ENCODE measurements at places on chromosomes 6 and 20.

DNA sequence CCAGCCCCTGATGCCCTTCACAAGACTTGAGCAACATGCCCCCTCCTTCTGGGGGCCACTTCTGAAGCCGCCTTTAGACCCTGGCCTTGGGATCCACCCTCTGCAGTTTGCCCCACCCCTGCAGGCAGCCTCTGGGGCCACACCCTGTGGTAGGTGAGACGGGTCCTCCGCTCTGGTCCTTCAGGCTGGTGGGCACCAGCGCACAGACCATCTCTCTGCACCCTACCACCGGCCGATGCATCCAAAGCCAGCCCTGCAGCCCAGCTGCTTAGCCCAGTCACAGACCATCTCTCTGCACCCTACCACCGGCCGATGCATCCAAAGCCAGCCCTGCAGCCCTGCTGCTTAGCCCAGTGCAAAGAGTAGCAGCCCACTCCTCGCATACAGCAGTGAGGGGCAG is 159.3 kb upstream of the ECI2 start:
- DNase-seq = no peak

DNA sequence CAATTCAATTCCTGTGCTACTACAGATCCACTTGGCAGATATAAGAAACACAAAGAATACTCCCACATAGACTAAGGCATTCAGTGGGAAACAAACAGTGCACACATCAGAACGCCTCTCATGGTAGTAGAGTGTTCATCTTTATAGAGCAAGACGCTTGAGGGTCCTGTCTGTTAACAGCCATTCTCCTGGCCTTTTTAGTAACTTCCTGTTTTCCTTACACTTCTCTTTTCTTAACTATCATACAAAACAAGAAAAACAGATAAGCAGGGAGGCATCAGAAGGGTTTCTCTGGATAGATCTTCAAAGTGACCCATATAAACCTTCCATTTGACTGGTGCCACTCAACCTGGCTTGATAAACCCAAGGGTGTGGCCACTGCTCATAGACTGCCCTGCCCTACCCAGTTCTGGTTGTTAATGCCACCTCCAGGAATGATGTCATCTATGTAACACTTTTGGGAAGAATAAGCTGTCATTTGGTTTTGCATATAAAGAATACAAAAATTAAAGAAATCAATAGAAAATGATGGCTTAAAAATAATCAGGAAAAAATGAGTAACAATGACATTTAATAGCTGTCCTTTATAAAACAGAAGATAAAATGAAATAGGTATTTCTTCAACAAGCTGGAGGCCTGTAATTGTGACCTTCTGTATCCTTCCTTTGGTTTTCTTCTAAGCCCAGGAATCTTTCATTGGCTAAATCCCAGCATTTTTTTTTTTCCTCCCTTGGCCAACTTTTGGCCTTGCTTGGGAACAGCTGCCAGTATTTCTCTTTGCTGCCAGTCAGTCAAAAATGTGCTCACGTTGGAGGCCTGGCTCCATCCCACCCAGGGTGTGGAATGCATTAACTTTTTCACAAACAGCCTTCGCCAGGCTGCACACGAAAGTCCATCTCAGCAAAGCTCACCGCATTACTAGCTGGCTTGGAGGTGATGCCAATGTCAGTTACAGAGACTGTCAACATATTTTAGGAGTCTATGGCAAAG is 103.5 kb downstream of the GJA10 start:
- no peak for DNase-seq

- DNase-seq = no peak
Observed at GRCh38 chr6:169861431-169862042, 110.1 kb downstream of the ERMARD start.

DNA sequence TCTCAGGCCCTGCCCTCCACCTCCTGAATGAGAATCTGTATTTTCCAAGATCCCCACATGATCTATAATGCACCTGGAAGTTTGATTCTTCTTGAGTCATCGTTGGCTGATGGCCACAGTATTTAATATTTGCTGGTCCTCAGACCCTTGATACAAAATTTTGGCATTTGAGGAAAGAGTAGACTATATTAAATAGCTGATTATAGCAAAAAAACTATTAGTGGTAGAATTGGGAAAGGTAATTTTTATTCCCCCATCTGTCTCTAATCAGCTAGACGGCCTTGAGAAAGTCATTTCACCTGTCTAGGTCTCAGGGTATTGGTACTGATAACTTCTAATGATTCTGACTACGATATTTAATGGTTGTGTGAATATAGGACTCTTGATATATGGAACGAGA is 176.8 kb downstream of the BMP2 start:
- DNase-seq = no peak

GRCh38 chr20:49519777-49520359 is 37.4 kb upstream of the KCNB1 start:
- no peak for DNase-seq

DNA sequence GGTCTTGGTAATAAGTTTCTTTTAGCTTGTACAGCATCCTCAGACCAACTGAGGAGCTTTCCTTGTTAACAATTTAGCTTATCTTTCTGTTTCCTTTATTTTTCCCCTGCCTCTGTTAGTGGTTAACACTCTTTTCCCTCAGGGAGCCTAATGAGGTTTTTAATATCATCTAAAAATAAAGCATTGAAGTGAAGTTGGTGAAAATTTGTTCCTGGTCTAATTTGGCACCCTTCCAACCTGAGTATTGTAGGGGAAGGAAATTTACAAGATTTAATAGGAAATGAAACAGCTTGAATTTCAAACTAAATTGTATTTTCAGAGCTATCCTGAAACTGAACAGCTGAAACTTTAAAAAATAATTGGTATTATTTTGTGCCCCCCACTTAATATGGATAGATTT is 28.1 kb upstream of the VAPB start:
- DNase-seq = no peak

DNA sequence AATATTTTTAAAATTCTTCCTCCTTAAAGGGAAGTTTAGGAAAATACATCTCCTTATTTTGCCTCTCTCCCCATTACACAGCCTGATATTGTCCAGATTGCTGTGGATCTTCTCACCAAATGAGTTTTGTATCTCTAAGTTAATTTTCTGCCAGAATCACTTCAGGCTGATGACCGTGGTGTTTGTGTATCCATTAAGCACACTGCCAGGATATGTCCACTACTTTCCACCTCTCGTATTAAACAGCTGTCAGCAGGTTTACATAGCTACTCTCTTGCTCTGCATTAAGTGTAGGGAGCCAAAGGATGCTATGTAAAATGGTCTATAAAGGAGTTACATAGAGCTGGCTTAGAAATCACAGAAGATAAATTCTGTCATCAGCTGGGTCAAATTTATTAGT is 201.1 kb downstream of the ZFAND3 start:
- DNase-seq = no peak

GRCh38 chr6:56370127-56370540 is 122.8 kb upstream of the COL21A1 start:
- DNase-seq = no peak

DNA sequence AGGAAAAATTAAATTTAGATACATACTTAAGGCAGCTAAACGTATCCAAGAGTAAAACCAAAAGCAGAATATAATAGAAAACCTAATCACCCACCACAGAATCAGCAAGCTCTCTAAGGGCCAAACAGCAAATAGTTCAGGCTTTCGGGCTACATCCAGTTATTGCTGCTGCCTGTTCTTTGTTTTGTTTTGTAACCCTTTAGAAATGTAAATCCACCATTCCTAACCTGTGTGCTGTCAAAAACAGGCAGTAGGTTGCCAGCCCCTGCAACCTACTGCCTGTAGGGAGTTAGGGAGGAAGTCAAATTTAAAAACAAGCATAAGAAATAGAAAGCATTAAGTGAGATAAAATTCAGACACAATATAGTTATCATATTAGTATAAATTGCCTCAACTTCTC is 225.9 kb downstream of the PTPRT start:
- no peak for DNase-seq

DNA sequence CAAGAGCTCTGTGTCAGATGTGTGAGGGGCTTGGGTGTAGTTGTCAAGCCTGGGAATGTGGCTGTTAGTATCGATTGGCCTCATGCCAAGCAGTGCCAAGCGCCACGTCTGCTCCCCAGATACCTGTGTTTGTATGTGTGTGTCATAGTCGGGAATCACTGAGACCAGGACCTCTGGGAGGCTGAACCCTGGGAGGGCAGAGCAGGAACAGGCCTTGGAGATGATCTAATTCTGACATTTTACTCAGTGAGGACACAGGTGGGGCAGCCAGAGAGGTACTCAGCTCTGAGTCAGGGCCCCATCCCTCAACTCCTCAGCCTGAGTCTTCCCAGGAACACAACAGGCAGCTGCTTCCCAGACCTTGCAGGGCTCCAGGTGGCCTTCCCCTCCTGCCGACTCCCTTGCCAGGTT is 51.2 kb upstream of the FANCE start:
- DNase-seq = no peak

DNA sequence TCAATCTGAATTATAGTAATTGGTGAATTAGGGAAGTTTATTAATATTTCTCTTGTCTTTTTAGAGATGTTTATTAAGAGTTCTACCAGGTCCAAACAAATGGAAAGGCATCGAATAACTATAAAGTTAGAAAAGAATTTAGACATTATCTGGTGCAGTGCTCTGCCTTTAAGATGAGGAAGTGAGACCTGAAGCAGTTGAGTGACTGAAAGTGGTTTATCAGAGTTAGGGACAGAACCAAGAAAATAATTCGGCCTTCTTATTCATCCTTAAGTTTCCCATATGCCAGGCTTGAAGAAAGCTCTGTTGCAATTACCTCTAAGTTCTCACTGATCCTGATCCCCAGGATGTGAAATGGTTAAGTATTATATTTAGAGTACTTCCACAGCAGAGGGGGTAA is 94.2 kb upstream of the FLRT3 start:
- DNase-seq = no peak

DNA sequence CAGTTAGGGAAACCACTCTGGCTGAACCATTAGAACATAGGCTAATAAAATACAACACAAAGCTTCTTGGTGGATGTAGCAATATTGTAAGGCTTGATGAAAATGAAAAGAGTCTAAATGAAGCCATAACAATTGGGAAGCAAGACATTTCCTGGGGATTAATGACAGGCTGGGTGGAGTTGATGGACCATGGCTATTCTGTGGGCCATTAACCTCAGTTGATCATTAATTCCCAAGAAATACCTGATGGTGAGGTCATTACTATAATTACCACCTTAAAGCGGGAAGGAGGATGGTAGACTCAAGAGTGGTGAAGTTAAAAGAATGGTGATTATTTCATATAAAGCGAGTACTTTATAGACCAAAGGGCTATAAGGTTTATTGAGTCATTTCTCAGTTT is 455.8 kb upstream of the MAP3K7 start:
- no peak for DNase-seq

DNA sequence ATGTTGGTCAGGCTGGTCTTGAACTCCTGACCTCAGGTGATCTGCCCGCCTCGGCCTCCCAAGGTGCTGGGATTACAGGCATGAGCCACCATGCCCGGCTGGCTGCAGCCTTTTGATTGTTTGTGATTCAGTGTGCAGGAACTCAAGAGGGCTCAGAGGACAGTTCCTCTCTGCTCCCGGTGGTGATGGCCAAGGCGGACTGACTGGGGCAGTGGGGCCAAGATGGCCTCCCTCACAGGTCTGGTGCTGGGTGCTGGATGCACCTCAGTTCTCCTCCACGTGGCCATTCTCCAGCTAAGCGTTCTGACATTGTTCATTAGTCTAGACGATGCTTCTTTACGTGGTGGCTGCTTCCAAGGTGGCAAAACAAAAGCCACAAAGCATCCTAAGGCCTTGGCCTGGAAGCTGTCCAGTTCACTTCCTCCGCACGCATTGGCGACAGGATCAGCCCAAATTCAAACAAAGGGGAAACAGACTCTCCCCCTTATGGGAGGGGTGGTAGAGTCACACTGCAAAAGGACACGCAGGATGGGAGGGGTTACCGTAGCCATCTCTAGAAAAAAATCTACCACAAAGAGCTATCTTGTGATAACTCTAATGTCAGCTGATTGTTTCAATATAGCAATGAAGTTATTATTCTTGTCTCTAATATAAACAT is 146.9 kb downstream of the FOXC1 start:
- DNase-seq = no peak
